Thoracic aorta (tissue), 2 donors: ENCODE measurements at places on chromosomes 7 and 10.

DNA sequence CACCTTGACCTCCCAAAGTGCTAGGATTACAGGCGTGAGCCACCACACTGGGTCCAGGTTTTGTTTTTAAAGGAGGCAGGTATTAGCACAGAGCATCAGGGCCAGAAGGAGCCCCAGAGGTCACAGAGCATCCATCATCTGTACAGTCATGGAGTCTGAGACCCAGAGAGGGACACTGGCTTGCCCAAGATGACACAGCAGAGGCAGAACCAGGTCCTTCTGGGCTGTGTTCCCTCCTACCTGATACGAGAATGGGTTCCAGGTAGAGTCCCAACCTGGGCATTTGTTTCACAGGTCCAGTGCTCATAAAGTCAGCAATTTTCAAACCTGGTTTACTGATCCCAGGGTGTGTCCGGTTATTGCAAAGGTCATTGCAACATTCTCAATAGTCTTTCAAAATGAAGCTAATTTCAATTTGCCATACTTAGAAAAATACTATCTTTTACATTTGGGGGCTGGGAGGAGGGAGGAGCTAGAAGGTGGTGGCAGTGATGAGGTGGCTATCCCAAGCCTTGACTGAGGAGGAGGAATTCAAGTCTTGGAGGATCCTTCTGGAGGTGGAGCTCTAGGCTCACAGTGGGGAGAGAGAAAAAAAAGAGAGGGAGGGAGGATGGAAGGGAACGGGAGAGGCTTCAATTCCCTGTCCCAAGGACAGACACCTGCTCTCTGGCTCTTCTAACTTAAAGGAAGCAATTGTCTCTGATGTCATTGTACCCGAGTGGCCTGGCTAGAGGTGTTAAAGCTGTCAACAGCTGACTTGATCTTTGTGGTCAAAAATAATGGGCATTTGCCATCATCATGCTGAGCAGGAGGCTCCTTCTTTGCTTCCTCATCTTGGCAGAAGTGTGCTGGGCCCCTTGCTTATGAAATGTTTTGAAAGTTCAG is 8.1 kb downstream of the MXI1 start:
- DNase-seq: no peak

- no peak for DNase-seq
Measured at GRCh38 chr7:121447243-121447910, 51.3 kb upstream of the FAM3C start.

DNA sequence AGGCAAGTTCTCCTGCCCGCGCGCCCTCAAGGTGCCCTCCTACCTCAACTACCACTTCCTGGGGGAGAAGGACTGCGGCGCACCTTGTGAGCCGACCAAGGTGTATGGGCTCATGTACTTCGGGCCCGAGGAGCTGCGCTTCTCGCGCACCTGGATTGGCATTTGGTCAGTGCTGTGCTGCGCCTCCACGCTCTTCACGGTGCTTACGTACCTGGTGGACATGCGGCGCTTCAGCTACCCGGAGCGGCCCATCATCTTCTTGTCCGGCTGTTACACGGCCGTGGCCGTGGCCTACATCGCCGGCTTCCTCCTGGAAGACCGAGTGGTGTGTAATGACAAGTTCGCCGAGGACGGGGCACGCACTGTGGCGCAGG is 1.4 kb downstream of the FZD1 start:
- DNase-seq: no peak

- DNase-seq: no peak
Measured at GRCh38 chr7:21367081-21367480, 60.8 kb upstream of the SP4 start.

DNA sequence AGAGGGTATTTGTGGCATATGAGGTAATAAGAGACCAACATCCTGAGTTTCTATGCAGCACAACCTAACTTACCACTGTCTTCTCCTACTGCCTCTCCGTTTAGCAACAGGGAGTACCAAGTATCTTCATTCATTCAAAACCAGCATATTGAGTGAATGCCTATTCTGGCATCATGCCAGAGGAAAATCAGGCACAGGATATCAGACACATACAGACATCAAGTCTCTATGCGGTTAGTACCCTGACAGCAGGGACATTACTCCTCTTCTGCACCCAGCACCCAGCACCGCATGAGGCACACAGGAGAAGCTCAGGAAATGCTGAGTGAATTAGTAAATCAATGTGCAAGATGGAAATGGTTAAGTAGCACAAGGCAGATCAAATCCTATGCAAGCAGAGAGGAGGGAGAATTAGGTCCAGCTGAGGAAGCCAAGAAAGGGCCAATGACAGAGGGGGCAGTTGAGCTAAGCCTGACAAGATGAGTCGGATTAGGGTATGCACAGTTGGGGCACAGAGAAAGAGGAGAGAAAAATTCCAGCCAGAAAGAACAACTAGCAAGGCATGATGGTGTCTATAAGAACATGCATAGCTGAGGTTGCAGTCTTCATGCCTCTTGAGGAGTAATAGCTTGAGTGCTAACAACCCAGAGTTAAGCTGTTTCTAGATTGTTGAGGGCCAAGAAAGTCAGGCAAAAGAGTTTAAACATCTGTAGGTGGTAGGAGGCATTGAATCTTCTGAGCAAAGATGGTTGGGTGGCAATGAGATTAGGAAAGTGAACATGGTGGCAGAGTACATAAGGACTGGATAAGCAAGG is 146.0 kb downstream of the PLXNA4 start:
- DNase-seq: no peak

DNA sequence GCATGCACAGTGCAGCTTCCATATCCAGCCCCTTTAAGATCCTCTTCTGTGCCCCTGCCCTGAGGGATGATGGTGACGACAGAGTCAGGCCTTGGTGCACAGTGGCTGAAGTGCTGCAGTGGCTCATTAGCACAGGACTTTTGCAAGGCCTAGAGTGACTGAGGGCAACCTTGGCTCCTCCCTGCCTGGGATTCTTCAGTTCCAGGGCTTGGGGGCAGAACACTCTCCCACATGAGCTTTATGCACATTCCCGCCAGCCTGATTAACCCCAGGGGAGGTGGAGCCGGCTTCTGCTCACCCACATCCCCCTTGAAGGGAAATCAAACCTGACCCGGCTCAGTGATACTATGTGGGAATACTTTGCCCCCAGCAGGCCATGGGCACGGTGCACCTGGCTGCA is 253.4 kb downstream of the GALNT17 start:
- no peak for DNase-seq

GRCh38 chr7:17903337-17903736 is 37.0 kb downstream of the SNX13 start:
- no peak for DNase-seq

DNA sequence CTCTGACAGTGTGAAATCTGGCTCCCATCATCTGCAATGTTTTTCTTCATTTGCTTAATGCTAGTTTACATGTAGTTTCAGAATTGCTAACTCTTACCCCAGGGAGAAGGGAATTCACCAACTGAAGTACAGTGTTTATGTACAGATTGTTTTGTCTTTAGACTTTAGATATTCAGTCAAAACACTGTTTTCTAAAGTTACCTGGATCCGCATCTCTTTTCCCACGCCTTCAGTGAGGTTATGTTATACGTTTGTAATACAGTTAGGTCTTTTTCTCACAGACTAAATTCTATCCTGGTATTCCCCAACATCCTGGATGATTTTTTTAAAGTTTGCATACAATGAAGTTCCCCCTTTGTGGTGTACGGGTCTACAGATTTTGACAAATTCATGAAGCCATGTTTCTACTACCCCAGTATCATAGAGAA is 3.2 kb upstream of the LYZL1 start:
- no peak for DNase-seq

DNA sequence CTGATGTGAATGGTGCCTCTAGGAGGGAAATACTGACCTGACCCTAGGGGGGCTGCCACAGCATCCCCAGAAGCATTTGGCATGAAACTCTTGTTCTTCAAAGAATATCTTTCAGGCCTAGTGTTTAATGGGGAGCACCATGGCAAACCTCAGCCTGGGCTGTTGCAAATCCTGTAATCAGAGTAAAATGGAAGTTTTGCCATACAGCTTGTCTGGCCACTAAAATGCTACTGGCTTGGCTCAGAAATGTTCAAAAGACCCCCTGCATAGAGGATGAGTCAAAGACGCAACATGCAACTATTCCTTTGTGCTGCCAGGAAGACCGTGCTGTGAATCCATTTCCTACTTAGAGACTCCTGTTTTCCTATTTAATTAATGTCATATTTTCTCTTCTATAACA is 26.7 kb downstream of the HECW1 start:
- DNase-seq: no peak

DNA sequence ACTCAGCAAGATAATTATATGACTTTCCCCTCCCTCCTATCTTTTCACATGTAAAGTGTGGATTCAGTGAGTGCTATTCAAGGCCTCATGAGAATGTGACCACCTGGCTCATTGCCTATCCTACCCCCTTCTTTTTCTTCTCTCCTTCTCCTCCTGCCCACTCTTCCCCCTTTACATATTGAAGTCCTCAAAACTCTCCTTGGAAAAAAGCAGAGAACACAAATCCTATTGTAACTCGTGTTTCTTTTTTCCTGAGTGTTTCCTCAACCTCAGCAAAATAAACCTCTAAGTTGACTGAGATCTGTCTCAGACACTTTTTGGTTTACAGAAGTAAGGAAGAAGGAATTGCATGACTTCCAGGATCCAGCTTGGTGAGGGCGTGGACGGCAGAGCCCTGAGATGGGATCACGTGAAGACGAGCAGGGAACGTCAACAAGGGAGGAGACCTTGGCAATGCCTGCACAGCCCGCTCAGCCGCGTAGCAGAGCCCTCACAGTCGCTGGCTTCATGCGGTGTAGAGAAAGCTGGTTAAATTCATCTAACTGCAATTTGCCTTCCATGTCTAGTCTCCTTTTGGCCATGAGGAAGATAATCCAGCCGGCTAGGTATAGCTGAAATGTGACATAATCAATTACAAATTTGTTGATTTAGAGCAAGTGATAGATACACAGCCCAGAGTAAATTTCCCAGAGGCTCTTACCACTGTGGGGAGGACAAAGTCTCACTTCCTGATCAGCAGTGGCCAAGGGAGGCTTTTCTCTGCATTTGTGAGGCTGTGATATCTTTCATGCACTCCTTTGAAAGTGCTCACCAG is 75.7 kb downstream of the LYZL2 start:
- DNase-seq: no peak

GRCh38 chr10:125778556-125778955 is 2.9 kb upstream of the MMP21 start:
- no peak for DNase-seq

- no peak for DNase-seq
Measured at GRCh38 chr10:32143302-32143847, 87.2 kb upstream of the KIF5B start.

GRCh38 chr7:151971829-151972228 is 15.6 kb downstream of the GALNTL5 start:
- DNase-seq: no peak
